CD4-positive, alpha-beta T cell treated with Interleukin-12 subunit alpha and Interleukin-12 subunit beta, for 1 hour (primary cell): ENCODE measurements at places on chromosomes 16 and 17.

- DNase-seq = no peak
Measured at GRCh38 chr16:85005285-85006069, 5.9 kb downstream of the ZDHHC7 start.

- DNase-seq = no peak
Measured at GRCh38 chr16:57898961-57899360, 72.0 kb downstream of the CNGB1 start.

- DNase-seq = no peak
Measured at GRCh38 chr17:78179372-78179771, 7.5 kb downstream of the TK1 start.

DNA sequence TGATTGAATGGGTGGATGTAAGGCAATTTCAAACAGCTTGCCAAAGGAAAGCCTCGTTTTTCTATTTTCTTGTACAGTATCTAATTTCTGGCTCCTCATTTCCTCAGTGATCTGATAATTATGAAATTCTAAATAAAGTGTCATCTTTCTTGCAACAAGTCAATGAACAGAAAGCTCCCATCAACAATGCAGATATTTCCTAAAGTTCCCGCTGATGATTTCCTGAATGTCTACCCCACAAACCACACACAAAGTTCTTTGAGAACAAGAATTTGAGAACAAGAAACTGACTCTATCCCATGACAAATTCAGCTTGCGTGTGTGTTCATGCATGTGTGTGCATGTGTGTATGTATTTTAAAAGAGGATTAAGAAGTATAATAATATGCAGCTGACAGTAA, 35.2 kb downstream of the SKAP1 start:
- no peak for DNase-seq

- peak; percentile 58 for DNase-seq
Measured at GRCh38 chr17:48915459-48916282, 7.5 kb downstream of the UBE2Z start.

GRCh38 chr17:81035521-81036196, 708 bp downstream of the BAIAP2 start:
- no peak for DNase-seq

GRCh38 chr16:57252148-57252721, 7.2 kb downstream of the ARL2BP start:
- no peak for DNase-seq

- no peak for DNase-seq
Measured at GRCh38 chr16:13254998-13255614, 353.7 kb downstream of the SHISA9 start.

DNA sequence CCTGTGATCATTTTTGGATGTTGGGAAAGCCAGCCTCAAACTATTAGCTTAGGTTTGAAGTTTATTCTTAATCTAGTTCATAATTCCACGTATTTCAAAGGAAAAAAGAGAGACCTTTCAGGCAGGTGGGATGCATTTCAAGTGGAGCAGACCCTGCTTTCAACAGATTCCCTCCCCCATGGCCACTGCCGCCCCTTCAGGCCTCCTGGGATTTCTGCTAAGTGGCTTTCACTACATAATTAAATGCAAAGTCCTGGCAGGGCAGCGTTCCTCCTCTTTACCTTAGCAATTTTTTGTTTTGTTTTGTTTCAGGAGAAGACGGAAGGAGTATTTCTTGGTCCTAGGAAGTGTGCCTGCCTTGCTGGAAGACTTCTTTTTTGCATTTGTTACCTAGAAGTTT, 36.6 kb downstream of the MAF start:
- no peak for DNase-seq
